ENCODE measurements at places on chromosomes 3 and 15.
A peak's percentile ranks its signal among the peaks of the same experiment; 100 is the strongest.

- no peak for DNase-seq
These were observed 85.7 kb upstream of the MYZAP start for GRCh38 chr15:57505949-57506391.

DNA sequence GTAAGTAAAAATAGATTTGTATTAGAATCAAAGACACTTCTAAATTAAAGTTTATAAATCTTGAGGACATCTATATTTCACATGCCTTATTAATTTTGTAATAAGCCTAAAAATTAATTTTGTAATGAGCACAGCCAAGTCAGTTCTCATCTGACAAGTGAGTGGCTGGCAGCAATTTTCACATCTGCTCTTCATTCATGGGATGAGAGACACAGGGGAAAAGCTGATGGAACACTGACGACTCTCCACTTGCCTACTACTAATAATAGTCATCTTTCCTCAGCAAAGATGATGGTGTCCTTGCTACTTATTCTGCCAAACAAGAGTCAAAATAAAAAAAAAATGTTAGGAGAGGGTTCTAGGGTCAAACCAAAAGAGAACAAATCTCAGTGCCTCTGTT lies 14.4 kb upstream of the CMSS1 start:
- no peak for DNase-seq

- DNase-seq, result no peak
These were observed 1.6 kb downstream of the NR2F2 start for GRCh38 chr15:96331945-96332636.

GRCh38 chr15:58444658-58445332 lies 13.0 kb downstream of the LIPC start:
- DNase-seq, result no peak

- DNase-seq, result no peak
These were observed 88.2 kb downstream of the RAB11A start for GRCh38 chr15:65957451-65957850.

- no peak for DNase-seq
These were observed 57.1 kb downstream of the EPHB1 start for GRCh38 chr3:134852132-134852531.

GRCh38 chr3:128849911-128850455 lies 29.4 kb upstream of the ACAD9 start:
- peak; percentile 36 for DNase-seq

DNA sequence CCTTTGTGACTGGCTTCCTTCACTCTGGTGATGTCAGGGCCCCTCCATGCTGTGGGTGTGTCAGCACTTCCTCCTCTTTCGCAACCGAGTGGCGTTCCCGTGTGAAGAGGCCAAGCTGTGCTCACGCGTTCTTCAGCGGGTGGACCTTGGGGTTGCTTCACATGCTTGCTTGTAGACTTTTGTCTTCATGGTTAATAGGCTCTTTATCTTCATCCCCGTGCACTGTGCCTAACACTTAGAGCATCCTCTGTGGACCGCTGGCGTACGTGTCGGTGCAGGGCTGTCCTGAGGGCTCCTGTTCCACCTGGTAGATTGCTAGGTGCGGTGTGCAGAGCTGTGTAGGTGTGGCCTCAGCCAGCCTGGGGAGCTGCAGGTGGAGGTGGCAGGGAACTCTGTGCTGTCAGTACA lies 182.3 kb downstream of the OR4M2 start:
- DNase-seq, result peak; percentile 19

GRCh38 chr15:99502182-99502581 lies 63.6 kb upstream of the MEF2A start:
- no peak for DNase-seq

DNA sequence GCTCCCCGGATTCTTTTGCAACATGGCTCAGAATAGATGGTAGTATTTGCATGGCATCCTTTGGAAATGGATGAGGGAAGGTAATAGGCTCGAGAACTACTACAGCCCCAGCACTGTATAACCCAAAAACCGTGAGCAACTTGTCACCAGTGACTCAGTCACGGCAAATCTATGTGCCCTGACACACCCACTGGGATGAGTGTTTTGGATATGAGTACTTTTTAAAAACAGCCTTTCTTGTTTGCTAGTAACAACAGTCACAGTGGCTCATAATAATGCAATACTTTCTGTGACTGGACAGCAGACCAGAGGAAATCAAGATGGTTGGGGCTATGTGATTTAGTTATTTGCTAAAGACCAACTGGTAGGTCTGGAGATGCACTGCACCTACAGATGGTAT lies 299.6 kb downstream of the ULK4 start:
- DNase-seq, result no peak

- DNase-seq, result no peak
These were observed 33.5 kb downstream of the SV2B start for GRCh38 chr15:91133511-91133910.

GRCh38 chr3:161014843-161015749 lies 90.1 kb downstream of the B3GALNT1 start:
- DNase-seq, result no peak

DNA sequence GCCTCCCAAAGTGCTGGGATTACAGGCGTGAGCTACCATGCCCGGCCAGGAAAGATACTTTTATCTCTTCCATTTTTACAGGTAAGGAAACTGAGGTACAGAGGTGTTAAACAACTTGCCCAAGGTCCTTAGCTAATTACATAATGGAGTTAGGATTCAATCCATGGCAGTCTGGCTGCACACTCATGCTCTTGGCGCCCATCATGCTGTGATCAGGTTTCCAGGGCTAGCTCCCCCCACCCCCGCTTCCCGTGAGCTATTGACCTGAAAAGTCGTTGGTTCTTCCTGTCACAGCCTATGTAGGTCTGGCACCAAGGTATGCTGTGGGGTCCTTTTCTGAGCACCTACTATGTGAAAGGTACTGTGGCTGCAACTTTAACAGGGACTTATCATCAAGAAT lies 55.9 kb upstream of the LARS2 start:
- DNase-seq, result no peak

- DNase-seq, result no peak
These were observed 56.0 kb upstream of the FAM3D start for GRCh38 chr3:58722561-58722960.

DNA sequence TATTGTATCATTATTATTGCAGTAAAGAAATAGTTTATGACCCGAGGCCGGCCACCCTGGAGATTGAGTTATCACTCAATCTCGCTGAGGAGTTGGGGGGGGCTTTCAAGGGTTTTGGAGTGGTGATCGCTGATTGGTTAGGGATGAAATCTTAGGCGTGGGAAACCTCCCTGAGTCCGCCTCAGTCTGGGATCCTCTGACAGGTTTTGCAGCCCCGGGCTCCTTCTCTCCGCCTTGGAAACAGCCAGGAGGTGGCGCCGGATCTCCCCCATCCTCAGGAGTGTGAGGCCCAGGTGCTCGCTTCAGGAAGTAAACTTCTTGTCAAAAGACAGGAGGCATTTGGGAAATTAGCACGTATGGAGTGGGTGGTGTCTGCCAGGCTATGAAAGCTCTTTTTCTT lies 41.1 kb upstream of the SEC61A1 start:
- no peak for DNase-seq

DNA sequence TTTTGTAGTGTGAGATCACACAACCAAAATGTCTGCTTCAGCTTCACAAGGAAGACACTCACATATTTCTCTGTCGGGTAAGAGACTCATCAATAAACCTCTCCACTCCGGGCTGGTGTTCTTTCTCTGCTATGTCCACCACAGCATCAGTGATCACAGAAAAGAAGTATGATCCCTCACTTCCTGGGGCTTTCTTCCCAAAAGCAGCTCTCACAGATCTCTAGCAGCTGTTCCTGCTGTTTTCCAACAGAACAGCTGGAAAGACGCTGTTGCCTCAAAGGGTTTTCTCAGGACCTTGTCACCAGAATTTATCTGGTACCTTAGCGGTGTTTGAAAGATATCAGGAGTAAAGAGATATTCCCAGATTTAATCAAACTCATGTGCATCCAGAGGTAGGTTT lies 46.4 kb downstream of the GATM start:
- no peak for DNase-seq

GRCh38 chr3:61248496-61248895 lies 2.8 kb downstream of the FHIT start:
- no peak for DNase-seq

DNA sequence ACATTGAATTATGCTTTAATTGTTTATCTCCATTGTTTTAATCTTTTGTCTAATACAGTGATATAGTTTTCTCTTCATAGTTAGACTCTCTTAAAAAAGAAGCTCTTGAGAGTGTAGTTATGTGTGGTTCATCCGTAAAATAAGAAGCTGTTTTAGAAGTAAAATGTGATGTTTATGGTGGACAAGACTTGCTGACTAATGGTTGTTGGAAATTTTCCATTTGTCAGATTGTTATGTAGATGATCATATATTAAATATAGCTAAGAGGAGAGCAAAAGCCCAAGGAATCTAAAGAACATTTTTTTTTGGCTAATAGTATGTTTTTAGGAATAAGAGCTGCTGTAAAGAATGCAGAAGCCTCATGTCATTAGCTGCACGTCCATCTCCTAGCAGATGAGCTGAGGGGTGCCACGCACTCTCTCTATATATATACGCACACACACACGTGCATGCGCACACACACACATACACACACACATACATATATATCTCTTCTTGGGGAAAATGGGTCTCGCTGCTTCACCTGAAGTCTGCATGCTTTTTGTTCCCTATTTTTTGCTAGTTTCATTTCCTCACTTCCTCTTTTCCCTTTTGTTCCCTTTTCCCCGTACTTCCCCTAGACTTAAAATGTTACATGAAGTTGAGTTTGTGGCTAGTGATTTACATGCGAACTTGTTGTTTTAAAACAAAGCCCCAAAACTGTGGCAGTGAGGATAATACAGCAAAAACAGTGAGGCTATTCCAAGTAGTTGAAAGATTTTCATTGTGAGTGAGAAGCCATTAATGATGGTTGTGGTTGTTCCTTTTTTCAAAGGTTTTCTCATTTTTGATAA lies 107.8 kb downstream of the MBNL1 start:
- peak; percentile 50 for DNase-seq

GRCh38 chr3:172283841-172284357 lies 164.4 kb downstream of the GHSR start:
- no peak for DNase-seq

- DNase-seq, result no peak
These were observed 30.8 kb downstream of the LAMP3 start for GRCh38 chr3:183131735-183132134.

GRCh38 chr3:70811880-70812279 lies 499.4 kb upstream of the MDFIC2 start:
- DNase-seq, result peak; percentile 91

- DNase-seq, result no peak
These were observed 248.1 kb downstream of the KLF13 start for GRCh38 chr15:31574766-31575165.

GRCh38 chr3:82839871-82840270 lies 1078.4 kb upstream of the GBE1 start:
- no peak for DNase-seq

GRCh38 chr3:124969963-124970722 lies 35.6 kb upstream of the MUC13 start:
- DNase-seq, result no peak

DNA sequence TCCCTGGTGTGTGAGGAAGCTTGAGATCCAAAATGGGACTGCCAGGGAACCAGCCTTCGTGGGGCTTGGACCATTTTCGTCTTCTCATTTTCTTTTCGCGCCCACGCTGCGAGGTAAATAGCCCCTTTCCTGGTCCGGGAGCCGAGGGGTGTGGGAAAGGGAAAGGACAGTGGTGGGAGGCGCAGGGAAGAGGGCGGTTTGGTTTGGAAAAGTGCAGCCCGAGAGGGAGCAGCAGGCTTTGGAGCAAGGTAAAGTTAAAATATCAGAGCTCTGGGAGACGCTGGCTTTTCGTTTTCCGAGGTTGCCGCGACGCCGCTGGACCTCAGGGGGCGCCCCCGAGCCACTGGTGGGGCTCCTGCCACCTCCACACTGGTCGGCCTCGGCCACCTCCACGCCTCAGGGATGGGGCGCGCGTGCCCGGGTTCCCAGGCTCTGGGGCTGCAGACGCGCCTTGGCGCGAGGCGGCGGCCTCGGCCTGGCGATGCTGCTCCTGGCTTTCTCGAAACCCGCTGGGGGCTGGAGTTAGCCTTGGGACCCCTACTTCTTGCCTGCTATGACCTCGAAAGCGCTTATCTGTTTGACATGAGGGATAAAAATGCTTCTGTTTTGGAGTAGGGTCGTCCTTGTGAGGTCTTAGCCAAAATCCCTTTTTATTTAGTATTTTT lies 3.2 kb downstream of the PTPRG start:
- DNase-seq, result peak; percentile 76

DNA sequence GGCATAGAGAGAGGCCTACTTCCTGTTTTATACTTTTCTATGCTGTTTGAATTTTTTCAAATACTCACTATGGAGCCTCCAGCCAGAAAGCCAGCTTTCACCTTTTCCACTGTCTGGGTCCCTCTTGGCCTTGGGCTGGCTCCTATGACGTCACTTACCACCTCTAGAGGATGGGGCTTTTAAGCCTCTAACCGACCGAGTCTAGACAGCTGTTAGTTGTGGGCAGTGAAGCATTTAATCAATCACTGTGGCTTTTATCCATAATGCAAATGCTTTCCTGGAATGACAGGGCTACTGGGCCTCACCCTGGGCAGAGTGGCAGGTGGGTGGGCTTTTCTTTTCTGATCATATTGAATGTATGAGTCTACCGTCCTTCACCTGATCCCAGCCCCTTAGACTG lies 61.9 kb downstream of the LRRK1 start:
- no peak for DNase-seq

DNA sequence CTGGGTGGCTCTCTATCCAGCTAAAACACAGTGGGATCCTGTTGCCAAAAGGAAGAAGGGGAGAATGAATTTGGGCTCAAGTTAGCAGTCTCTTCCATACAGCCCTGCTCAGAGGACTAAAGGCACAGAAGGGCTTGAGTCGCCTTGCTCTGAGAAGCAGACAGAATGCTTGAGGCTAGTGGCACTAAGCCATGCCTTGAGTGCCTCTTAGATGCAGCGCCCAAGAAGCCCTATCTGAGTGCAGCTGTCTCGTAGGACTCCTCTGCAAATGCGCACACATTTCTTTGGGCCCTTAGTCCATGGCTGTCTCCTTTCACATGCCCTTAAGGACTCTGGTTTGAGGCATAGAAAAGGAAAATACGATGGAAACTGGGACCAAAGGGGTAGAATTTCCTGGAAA lies 211.3 kb upstream of the CHRM5 start:
- no peak for DNase-seq

DNA sequence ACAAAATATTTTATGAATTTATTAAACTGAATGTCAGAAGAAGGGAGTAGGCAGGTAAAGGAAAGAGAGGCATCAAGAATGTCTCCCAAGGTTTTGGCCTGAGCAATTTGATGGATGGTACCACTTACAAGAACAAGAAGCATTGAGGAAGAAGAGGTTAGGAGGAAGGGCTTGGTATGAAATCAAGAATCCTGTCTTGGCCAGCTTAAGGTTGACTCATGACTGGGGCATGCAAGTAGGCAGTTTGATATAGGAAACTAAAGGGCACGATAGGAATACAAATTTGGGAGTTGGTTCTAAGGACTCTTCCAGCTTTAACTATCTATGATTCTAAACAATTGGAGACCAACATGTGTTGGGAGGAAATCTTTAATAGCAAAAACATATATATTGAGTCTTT lies 79.1 kb downstream of the NTRK3 start:
- no peak for DNase-seq

- DNase-seq, result no peak
These were observed 184.0 kb downstream of the ABHD5 start for GRCh38 chr3:43874731-43875130.
